ENCODE measurements at places on chromosomes 2 and 18.

DNA sequence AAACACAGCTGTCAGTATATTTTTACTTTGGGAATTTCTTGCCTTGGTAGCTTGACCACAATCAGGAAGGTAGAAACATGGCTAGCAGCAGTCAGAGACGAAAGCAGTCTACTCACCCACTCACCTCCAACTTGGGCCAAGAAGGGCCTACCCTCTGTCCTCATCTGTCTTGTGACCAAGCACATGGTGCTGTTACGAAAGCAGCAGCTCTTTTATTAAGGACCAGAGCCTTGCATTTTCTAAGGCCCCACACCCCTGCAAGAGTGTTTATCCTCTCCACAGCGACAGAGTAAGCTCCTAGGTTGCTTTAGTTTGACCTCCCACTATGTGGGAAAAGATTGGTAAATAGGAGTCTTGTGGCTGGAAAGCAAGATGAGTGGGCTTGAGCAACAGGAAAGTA lies 31.3 kb upstream of the MSTN start:
- DNase-seq: no peak

- no peak for DNase-seq
These were observed 29.5 kb downstream of the KIAA2012 start for GRCh38 chr2:202102425-202103000.

DNA sequence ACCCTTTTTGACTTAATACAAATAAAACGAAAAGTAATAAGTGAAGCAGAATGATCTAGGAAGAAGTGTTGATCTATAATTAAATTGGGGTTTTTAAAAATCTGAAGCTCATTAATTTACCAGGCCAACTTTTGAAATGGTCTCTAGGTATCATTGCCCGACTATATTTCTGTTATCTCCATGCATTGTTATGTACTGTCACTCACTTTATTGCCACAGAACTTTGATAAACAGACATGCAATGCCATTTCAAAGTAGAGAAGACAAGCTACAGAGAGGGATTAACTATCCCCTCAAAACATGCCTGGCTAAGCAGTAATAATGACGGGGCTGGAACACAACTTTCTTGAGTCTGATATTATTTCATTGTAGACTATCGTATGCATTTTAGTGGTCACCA lies 147.6 kb upstream of the ITGA4 start:
- no peak for DNase-seq

DNA sequence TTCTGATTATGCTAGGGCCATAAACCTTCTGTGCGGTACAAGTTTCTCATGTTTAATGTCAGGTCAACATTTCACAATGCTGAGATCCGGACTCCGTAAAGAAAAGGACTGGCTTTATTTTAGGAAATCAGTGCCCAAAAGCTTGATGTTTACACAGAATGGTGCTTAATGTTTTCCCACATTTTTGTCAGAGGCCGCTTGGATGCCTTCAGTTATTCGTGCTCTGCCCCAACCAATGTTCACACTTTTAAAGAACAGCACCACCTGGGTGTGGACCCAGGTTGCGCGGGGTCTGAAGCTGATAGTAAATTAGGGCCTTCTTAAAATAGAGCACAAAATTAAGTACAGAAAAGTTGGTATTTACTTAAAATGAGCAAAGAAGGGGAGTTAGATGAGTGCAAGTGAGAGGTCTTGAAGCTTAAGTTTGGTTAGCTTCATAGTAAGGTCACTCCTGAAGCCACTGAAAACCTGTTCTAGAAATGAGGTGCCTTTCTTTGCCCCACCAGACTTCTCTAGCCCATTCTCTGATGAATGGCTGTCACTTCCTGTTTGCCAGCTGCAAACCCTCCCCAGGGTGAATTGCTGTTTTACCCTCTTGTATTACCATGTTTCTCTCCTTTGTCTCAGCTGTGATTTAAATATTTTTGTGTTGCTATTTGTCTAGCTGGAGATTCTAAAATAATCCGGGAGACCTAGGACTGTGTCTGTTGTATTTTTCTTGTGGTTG lies 20.5 kb downstream of the SLC3A1 start:
- DNase-seq: no peak

DNA sequence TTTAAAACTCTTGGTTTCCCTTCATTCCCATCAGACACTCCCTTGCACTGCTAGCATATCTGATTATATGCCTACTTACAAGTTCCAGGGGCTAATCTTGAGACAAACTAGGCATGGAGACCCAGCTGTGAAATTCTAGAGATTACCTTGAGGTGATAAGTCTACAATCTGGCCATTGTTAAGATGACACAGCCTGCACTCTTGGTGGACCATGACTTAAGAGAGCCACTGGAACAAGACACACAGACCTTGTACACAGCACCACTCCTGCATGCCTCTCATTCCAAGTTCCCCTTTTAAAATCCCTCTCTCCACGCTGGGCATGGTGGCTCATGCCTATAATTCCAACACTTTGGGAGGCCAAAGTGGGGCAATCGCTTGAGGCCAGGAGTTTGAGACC lies 387.2 kb upstream of the DCC start:
- no peak for DNase-seq

GRCh38 chr2:105821428-105822125 lies 76.9 kb downstream of the NCK2 start:
- no peak for DNase-seq

DNA sequence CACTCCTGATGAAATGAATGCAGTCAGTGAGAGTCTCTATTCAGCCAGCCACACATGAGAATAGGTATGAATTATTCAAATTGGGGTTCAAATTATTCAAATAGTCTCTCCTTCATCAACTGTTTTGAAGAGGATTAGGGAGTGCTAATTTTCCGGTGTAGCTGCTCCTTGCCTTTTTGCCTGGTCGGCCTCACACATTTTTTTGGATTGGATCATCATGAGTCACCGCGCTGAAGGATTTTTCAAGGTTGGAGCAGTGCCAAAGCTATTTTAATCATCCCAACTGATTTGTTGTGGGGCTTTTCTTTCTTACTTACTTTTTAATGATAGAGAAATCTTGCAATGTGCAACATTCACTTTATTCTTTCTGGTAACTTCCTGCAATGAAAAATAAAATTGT lies 2.4 kb upstream of the DTNA start:
- peak; percentile 96 for DNase-seq

DNA sequence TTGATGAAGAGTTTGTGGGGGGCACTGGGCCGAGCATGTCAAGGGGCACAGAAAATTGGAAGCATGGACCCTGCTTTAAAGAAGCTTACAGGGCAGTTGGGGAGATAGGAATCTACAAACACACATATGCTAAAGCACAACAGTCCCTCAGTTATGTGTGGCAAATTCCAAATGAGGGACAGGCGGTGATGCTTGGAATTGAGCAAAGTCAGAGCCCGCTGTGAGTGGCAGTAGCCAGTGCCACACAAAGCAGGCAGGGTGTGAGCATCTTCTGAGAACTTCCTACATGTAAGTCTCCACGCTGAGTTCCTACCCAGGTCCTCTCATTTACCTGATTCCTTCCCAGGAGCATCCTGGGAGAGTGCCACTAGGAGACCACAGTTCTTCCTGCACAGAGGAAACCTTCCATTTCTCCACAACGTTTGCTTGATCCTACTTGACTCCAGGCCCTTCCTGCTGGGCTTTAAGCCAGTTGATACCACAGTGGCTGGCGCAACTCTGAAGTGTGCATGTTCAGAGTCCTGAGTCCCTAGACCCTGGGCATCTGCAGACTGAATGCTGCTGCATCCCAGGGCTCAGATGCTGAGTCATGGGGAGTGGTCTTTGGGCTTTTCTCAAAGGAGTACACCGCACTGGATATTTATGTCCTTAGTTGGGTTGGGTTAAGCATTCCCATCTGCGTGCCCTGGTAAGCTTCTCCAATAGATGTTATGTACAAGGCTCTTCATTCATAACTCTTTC lies 287.3 kb upstream of the REV1 start:
- peak; percentile 51 for DNase-seq

DNA sequence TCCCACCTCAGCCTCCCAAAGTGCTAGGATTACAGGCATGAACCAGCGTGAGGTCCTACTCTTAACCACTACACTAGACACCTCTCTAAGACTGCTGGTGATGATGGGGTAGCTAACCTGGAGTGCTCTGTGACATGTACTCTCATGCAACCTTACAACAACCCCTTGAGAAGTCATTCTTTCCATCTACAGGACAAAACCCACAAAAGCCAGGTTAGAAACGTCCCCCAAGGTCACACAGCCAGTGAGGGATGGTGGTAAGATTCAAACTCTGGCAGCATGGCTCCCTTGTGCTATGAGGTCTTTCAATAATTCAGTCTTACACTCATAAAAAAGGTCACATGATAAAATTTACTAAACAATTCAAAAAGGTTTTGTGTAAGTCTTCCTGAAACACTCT lies 94.8 kb upstream of the SERTAD2 start:
- DNase-seq: no peak

DNA sequence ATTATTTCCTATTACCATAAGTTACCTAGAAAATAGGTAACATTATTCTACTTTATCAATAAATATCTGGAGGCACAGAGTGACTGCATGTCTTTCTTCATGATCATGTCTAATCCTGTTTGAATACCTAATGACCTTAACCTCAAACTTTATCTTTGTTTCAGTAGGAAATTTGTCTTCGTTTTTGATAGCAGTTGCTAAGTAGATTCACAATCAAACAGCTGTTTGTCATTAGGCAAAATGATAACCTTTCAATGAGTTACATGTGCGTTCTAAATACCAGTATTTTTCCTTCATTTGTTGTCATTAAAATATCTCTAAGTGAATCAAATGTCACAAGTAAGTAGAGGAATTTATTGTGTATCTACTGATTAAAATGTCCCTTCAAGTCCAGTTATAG lies 473.8 kb downstream of the NRXN1 start:
- DNase-seq: no peak

DNA sequence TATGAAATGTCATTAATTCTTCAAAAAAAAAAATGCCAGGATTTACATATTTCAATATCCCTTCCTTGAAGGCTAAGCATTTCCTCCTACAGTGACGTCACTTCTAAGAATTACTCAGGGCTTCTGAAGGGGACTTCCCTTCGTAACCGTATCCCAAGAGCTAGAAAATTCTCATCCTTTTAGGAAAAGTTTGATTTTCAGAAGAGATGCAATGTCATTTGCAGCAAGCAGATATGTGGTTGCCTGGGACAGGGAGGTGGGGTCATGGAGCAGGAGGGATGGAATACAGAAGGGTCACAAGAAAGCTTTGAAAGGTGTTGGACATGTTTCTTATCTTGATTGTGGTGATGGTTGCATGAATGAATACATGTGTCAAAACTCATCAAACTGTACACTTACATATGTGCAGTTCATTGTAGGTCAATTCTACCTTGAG lies 97.0 kb upstream of the ATL2 start:
- DNase-seq: no peak

GRCh38 chr18:78753240-78753639 lies 226.4 kb upstream of the SALL3 start:
- DNase-seq: no peak

DNA sequence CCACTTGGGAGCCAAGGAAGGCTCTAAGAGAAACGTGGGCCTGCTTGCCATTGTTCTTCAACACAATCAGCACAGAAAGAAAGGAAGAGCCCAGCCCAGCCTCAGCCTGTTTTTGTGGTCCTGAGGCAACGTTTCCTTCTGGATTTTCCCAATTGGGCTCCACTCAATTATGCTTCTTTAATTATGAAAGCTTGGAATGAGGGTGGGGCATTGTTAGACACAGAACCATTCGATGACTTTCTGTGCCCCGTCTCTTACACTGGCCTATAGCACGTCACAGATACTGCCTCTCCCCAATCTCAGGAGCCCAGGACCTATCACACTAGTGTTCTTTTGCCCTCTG lies 207.4 kb downstream of the ZFP36L2 start:
- no peak for DNase-seq

DNA sequence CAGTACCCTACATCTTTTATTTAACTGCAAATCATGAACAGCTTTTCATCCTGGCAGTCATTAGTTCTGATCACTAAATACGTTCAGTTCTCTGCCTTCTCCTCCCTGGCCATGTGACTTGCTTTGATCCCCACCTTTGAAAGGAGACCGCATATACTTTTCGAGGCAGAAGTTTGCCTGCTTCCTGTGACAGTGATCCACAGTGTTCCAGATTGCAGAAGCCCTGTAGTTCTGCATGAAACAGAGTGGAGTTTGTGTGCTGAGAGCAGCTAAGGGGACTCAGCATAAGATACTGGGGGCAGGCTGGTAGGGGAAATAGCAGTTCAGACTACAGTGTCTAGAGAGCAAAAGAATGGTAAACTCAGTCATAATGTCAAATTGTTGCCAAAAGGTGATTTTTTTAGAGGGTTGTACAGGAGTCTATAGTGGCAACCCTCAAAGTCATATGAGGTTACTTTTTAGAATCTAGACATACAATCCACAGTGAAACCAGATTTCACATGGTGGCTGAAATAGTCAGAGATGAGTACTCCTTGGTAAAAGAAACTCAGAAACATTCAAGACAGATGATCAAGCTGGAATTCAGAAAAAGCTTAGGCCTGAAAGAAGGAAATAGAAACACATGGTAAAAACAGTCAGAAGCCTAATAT lies 1800.4 kb upstream of the CELF4 start:
- no peak for DNase-seq

- DNase-seq: no peak
These were observed 216.9 kb upstream of the TNP1 start for GRCh38 chr2:217076657-217077232.

- no peak for DNase-seq
These were observed 35.3 kb downstream of the ADCYAP1 start for GRCh38 chr18:939958-940357.

DNA sequence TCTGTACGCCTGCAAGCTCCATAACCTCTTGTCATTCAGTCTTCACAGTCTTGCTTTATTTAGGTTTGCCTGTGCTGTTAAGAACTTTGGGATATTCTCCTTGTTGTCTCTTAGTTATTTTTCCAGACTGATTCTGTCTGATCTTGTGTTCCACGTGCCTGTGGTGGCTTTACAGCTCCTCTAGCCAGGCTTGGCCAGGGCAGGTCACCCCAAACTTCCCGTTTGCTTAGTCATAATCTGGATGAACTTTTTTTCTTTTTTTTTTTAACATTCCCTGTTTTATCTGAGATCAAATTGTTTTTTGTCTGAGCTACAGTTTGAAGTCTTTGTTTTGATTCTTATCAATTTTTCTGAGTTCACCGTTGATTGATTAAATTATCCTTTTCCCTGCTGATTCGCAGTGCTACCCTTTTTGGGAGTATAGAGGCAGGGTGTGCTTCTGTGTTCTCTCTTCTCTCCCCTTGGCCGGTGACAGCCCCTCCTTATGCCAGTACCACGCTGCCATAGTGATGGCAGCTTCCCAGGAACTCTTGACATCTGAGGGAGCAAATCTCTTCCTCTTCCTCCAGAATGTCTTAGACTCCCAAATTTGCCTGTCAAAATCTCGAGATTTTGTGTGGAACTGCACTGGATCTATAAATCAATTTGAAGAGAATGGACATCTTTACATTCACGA lies 2.5 kb downstream of the SP100 start:
- DNase-seq: peak; percentile 51

DNA sequence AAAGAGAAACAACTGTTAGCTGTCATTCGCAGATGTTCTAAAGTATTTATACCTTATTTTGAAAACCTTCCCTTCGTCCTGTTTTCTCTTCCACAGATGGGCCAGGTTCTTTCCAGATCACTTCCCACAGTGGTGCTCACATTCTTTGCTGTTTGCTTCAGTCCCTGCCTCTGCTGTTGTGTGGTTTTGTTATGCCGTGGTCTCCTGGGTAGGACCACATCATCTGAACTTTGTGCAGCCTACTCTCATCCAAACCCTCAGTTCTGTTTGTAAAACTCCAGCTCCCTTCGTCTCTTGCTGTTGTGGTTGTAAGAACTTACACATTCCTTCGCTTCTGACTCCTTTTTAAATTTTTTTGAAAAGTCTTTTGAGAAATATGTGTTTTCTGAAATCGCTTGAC lies 38.1 kb downstream of the ZNF236 start:
- DNase-seq: no peak

GRCh38 chr2:72103161-72103560 lies 44.5 kb downstream of the CYP26B1 start:
- DNase-seq: no peak
